ENCODE measurements at places on chromosomes 1 and 21.

DNA sequence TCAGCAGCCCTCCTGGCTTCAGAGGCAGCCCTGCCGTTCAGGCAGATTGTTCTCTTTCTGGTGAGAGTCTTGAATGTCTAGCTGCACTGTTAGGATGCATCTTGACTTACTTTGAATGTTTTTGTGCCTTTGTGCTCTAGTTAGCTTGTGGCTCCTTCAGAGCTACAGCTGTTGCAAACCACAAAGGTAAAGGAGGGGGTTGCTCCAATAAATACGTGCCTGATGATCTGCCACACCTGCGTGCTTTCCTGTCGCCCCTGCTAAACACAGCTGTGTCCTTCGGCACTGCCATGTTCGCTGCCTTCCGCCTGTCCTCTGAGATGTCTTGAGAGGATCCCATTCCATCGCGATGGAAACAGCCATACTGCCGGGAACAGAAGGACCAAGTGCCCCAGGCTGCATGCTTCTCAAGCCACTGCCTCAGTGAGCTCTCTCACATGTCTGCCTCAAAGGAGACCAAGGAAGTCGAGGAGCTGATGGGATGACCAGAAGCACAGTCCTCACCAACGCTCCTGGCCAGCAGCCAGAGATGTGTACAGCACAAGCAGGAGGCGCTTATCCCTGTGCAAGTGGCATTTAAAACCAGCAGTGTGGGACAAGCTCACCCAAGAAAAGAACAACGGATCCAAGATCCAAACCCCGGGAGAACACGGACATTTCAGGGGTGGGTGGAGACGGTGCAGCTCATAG lies 12.0 kb upstream of the SMIM12 start:
- ATAC-seq: no peak

- ATAC-seq: peak; percentile 74
Measured at GRCh38 chr1:198606020-198606438, 32.8 kb upstream of the PTPRC start.

DNA sequence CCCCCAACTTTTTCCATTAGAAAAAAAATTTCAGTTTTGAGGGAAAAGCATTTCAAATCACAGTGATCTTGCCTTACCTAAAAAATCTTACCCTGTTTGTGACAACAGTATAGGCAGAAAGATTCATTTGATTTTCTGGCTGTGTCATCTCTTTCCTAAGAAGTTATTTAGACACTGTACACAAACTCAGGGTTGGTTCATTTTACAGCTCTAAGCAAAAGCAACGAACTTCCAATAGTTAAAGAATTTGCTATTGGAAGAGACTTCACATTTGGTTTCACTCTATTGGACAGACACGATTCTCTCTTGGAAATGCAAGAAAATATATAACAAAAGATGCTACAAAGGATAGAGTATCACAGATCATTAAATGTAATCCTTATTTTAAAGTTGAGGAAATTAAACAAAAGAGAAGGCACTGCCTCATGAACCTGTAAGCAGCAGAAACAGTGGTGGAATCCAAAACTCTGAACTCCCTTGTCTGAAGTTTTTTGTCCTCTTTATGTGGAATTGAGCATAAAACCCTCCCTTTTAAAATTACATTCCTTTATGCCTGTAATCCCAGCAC lies 20.8 kb downstream of the EYA3 start:
- no peak for ATAC-seq

GRCh38 chr1:179924268-179924667 lies 30.3 kb upstream of the CEP350 start:
- no peak for ATAC-seq

GRCh38 chr1:217456261-217456660 lies 174.6 kb downstream of the GPATCH2 start:
- ATAC-seq: no peak

All from motor neuron (in vitro differentiated cells).